ENCODE measurements at places on chromosomes 5 and 9.

DNA sequence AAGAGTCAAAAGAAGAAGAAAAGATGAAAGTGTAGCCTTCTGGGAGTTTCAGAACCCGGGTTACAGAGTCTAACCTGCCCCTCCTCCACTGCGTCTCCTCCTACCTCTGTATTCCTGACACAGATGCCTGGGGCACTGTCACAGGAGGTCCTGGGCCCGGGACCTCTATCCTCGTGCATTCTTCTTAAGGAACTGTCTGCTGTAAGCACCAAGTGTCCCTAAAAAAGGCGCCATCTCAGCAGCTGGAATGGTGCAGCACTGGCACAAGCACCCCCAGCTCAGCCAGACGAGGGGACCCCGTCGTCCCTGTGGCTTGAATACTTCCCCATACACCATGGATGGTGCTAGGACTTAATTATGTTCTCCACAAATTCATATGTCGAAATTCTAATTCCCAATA lies 35.8 kb upstream of the MVB12B start:
- no peak for DNase-seq

DNA sequence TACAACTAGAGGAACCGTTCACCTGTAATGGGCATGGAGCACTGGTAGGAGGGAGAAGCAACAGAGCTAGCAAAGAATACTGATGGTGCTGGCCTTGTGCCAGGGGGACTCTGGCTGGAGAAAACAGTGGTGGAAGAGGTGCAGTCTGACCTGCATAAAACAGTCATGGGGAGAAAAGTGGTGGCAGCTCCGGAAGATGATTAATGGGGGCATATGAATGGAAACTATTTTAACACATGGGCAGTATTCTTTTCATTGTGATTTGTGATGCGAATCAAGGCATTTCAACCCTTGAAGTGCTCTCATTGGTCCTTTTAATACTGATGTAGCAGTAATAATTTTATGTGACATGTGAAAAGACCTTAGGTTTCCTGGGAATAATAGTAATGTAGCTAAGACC lies 219.6 kb downstream of the ADAMTS6 start:
- DNase-seq = no peak

DNA sequence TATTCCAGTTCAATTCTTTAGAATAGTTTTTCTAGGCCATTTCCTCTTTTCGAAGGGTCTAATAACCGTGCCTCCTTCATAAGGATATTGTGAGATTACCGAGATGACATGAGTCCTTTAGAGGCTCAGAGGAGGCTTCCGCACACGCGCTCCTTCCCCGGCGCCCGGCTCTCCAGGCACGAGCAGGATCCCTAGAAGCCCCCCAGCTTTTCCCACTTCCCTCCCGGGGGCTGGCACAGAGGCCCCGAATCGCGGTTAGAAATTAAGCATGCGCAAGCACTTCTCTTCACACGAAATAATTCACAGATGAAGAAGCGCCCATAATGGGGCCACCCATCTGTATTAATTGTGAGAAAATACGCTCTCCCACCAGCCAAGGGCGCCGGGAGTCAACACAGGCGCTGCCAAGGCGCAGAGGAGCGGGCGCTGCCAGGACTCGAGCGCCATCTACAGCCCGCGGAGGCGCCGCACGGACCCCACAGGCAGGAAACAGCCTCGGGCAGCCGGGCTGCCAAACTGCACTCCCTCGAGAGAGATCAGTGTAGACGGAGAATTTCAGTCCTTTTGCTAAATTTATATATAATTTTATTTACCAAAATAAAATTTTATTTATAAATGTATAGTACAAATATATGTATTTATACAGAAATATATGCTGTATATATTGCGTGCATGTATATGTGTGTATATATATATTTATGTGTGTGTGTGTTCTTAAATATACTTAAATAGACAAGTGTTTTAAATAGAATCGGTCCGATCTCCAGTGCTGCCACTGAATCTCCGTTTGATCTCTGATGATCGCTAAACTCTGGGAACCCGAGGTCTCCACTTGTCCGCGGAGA lies 258.1 kb upstream of the NFIL3 start:
- DNase-seq = peak; percentile 58

GRCh38 chr9:297104-297972 lies 82.7 kb downstream of the DOCK8 start:
- peak; percentile 37 for DNase-seq

DNA sequence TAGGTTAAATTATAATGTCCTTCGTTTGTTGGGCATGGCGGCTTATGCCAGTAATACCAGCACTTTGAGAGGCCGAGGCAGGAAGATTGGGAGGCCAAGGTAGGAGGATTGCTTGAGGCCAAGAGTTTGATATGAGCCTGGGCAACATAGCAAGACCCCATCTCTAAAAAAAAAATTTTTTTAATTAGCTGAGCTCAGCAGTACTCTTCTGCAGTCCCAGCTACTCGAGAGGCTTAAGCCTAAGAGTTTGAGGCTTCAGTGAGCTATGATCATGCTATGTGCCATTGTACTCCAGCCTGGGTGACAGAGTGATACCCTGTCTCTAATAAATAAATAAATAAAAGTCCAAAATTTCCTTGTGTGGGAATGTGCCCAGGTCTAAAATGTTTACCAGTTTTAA lies 9.1 kb upstream of the MSANTD3 start:
- no peak for DNase-seq

- DNase-seq = no peak
These were observed 918.3 kb downstream of the DTWD2 start for GRCh38 chr5:118070041-118070440.

DNA sequence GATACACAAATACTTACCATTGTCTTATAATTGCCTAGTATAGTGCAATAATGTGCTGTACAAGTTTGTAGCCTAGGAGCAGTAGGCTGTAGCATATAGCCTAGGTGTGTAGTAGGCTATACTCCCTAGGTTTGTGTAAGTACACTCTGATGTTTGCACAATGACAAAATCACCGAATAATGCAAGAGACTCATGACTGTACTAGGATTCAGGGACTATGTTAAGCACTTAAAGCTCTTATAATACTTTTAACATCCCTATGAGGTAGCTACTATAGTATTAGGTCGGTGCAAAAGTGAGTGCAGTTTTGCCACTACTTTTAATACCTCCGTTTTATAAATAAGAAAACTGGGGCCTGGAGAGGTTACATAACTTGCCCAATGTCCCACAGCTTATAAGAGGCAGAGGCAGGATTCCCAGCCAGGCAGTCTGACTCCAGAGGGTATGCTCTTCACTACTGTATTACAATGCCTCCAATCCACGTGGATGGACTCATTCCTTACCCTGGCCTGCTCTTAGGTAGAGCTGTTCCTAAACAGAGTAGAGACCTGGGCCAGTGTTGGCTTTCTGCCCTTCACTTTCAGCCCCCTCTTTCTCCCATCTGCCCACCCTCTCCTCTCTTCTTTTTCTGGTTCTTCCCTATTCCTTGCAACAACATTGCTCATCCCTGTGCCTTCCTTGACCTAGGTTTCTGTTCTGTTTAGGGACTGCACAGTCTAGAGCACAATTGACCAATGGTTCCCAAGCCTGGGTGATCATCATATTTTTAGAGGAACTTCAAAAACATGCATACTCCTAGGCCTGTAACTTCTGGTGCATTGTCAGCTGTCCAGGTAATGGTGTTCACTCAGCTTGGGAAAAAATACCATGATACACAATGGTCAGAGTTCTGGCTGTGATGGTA lies 114.0 kb downstream of the CARTPT start:
- DNase-seq = no peak

GRCh38 chr9:86829496-86830046 lies 117.7 kb downstream of the GAS1 start:
- no peak for DNase-seq

DNA sequence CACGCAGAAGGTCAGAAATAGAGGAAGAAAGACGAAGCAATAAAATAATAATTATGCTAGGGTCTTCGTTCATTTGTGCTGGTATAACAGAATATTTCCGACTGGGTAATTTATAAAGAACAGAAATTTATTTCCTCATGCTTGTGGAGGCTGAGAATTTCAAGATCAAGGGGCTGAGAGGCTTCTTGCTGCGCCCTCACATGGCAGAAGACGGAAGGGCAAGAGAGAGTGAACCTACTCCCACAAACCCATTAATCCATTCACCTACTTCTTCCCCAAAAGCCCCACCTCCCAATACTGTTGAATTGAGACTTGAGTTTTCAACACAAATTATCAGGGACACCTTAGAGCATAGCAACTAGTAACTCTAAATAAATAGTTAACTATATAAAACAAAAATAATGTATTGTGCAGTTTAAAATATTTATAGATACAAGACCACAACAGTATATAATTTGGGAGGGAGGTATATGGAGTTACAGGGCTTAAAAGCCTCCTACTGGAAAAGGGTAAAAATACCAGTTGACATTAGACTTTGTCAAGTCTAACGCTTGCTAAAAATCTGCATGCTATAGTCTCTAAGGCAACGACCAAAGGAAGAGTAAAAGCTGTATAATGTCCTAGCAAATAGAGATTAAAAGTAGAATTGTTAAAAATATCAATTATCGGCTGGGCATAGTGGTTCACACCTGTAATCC lies 40.3 kb upstream of the NAA35 start:
- peak; percentile 49 for DNase-seq

- no peak for DNase-seq
These were observed 462.5 kb downstream of the SPOCK1 start for GRCh38 chr5:137036640-137037039.

DNA sequence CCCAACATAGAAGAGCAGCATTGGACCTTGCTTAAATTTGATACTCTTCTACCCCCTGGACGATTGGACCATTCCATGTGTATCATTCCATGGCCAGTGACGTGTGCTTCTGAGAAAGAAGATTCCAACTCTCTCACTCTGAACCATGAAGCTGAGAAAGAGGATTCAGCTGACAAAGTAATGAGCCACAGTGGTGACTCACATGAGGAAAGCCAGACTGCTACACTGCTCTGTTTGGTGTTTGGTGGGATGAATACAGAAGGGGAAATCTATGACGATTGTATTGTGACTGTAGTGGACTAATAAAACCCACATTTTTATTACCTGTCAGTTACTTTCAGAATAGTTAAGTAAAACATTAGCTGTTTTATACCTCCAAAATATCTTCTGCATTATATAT lies 7.5 kb downstream of the HSPA5 start:
- DNase-seq = no peak

DNA sequence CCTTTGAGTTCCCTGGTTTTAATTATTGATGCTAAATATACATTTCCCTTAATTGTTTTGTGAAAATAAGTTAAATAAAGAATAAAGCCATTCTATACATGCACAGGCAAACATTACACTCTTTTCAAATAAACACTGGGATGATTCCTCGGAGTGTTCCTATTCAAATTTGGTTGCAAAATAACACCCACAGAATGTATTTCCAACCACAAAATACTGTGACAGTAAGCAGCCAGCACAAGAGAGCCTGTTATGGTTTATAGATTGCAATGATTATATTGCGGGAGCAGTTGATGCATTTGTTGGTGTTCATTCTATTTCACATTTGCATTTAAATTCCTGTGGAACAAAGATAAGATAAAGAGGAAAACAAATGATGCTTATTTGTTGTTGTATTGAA lies 632.6 kb upstream of the WWC1 start:
- DNase-seq = no peak

GRCh38 chr9:211557-211956 lies 3.1 kb upstream of the DOCK8 start:
- no peak for DNase-seq

DNA sequence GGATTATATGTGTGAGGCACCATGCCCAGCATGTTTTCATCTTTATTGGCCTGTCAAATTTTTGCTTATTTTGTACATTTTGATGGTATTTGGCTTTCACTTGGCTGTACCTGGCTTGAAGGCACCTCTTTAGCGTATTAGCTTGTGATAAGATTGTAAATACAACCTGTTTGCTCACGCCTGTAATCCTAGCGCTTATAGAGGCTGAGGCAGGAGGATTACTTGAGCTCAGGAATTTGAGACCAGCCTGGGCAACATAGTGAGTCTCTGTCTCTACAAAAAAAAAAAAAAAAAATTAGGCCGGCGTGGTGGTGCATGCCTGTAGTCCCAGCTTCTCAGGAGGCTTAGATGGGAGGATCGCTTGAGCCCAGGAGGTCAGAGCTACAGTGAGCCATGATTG lies 11.3 kb downstream of the SEC24A start:
- DNase-seq = no peak

DNA sequence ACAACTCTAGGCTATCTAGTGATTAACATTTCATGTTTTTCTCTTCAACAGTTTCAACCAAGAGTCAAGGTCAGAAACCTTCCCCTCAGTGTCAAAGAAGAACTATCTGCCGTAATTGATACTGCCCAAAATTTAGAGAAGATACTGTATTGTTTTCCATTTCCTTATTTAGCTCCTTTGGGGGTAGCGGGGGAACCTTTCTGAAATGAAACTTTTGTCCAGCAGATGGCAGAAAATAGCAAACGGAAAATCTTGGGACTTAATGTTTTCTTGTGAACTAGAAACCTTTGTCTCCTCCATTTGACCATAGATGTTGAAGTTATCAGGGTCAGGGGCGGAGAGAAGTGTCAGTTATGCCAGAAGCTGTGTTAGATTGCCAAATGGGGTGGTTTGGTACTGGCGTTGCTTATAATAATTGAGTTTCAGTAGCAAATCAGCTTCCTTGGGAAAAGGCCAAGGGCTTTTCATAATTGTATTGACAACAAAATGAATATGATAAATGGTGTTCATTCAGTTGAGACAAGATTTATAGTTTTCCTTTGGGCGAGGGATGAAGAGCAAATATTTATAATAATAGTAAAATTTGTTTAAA lies 101.7 kb upstream of the TLX3 start:
- DNase-seq = peak; percentile 42

GRCh38 chr9:90611568-90611967 lies 31.1 kb downstream of the DIRAS2 start:
- no peak for DNase-seq

DNA sequence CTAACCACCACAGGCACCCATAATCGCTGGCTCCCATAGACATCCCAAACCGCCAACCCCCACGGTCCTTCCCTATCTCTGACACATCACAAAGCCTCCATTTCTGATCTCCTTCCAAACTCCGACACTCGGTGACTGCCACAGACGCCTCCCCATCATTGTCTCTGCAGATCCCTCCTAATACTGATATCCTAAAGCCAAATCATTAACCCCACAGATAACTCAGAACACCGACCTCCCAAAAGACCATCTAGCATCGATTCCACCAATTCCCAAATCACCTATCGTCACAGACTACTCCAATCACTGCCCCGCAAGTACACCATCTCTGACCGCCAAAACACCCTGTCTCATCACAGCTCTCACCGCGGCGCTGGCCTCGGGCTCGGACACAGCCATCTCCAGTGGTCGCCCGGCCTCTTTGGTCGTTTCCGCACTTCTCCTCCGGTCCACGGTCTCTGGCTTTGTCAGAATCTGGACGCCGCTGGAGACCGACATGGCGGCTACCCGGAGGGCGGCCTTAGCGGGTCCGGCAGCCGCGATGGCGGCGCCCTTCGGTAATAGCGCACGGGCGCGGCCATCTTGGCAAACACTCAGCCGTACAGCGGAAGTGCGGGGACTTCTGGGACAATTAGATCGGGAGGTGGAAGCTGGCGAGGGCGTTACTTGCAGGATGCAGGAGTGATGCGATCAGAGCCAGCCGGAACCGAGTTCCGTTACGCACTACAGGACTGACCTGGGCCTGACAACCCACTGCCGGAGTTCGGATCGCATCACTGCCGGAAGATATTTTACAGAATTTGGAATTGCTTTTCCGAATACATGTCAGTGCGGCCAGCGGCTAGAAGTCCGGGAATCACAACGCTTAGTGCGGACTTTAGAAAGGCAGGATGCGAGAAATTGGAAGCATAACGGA lies at the start of gene ZFP37:
TSS of gene ZFP37 (minus strand) at position 534 of the 916 bp plus-strand sequence. CDS start at position 498, 36 bp downstream.
- DNase-seq = peak; percentile 79

- DNase-seq = no peak
These were observed 317.3 kb downstream of the GADD45G start for GRCh38 chr9:89922099-89922498.

Measured in CD4-positive, alpha-beta T cell treated with Interleukin-10 for 1 hour (primary cell).